Adipocyte (in vitro differentiated cells): ENCODE measurements at places on chromosomes 3 and 15.
A peak's percentile ranks its signal among the peaks of the same experiment; 100 is the strongest.

- no peak for DNase-seq
Measured at GRCh38 chr3:197204736-197205135, 93.7 kb downstream of the DLG1 start.

GRCh38 chr15:65937476-65937875, 68.2 kb downstream of the RAB11A start:
- DNase-seq, result no peak

DNA sequence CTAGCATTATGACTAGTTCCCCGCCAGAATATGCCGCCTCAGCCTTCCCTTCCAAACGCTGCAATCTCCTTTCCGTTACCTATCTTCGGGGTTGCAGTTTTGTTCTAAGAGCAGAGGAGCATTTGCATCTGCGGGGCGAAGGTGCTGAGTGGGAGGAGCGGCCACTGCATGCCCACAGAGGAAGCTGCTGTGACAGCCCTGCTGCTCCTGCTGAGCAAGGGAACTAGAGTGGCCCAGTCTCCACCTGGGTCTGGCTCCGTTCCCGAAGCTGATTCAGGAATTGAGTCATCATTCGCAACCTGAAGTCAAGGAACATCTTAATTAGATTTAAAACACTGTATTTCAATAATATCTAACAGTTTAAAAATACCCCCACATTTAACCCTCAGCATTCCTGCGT, 98.2 kb upstream of the TJP1 start:
- no peak for DNase-seq

DNA sequence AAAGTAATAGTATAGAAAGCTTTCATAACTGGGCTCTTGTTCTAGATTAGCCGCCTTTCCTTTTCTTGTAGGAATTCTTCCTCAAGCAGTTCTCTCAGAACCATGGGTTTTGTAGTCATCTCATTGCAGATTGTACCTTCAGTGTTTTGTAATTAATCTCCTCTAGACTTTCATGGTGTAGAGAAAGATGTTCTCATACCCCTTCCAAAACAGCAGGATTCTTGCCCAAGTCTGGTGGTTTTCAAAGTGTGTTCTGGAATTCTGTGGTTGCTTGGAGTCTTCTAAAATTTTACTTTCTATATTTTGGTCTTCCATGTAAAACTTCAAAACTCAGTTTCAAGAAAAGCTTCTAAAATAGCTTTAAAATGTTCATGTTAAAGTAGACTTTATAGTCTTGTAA, 293.8 kb downstream of the PTPRG start:
- peak; percentile 19 for DNase-seq

GRCh38 chr3:112634786-112635541, 6.0 kb downstream of the CCDC80 start:
- DNase-seq, result no peak

GRCh38 chr3:128210711-128211110, 57.4 kb downstream of the EEFSEC start:
- DNase-seq, result no peak

GRCh38 chr3:130582457-130583153, 65.6 kb downstream of the COL6A6 start:
- DNase-seq, result no peak

DNA sequence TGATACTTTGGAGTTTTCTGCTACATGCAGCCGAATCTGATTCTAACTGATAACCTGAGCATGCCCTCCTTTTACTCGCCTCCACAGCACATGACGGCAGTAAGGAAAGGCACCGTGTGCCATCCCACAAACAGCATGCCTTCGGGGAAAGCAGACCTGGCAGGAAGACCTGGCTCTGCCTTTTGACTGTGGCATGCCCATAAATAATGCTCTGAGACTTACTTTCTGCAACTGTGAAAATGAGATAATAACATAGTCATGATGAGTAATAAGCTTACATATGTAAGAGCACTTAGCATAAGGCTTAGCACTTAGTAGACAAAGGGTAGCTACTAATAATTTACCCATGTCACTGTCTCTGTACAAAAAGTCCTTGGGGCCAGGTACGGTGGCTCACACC, 32.9 kb downstream of the MTHFS start:
- no peak for DNase-seq

- peak; percentile 30 for DNase-seq
Measured at GRCh38 chr3:49238274-49239127, 38.5 kb downstream of the C3orf62 start.

- DNase-seq, result no peak
Measured at GRCh38 chr3:195005251-195005620, 265.7 kb downstream of the XXYLT1 start.

DNA sequence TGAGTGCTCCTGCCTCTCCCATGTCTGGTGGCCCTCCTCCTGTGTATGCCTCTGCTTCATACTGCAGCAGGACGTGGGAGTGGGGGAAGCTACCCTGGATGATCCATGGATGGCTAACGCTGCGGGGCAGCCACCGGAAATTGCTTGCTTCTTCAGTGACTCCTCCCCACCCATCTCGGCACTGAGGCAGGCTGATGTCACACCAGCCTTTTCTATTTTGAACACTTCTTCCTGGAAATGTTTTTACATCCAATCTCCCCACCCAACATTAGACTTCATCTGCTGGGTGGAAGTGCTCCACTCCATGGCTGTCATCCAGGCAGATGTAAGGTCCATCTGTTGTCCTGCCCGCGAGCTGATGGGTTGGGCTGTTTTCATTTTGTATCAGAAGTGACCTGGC, 58.9 kb upstream of the MUC13 start:
- DNase-seq, result no peak

- DNase-seq, result no peak
Measured at GRCh38 chr3:10775828-10776227, 40.2 kb upstream of the SLC6A11 start.

DNA sequence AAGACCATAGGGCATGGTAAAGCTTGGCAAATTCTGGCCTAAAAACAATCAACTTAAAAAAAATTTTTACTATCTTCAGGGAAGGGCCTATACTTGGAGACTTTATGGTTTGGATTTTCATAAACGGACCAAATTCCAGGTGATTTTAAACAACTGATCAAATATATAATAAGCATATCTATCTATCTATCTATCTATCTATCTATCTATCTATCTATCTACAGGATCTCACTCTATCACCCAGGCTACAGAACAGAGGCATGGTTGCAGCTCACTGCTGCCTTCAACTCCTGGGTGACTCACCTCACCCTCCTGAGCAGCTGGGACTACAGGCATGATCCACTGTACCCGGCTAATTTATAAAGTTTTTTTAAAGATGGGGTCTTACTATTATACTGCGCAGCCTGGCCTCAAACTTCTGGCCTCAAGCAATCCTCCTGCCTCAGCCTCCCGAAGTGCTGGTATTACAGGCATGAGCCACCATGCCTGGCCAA, 6.7 kb downstream of the SPPL2A start:
- DNase-seq, result no peak

GRCh38 chr3:101870138-101870537, 20.8 kb downstream of the NFKBIZ start:
- no peak for DNase-seq

GRCh38 chr3:99114565-99115291, 213.2 kb upstream of the DCBLD2 start:
- peak; percentile 59 for DNase-seq

- no peak for DNase-seq
Measured at GRCh38 chr15:62593681-62594399, 428.8 kb upstream of the C2CD4B start.

- DNase-seq, result no peak
Measured at GRCh38 chr3:111617406-111617805, 22.3 kb upstream of the ZBED2 start.

GRCh38 chr3:124346487-124346886, 354.6 kb upstream of the ROPN1 start:
- no peak for DNase-seq

- DNase-seq, result peak; percentile 64
Measured at GRCh38 chr3:115099986-115100571, 47.0 kb downstream of the ZBTB20 start.

DNA sequence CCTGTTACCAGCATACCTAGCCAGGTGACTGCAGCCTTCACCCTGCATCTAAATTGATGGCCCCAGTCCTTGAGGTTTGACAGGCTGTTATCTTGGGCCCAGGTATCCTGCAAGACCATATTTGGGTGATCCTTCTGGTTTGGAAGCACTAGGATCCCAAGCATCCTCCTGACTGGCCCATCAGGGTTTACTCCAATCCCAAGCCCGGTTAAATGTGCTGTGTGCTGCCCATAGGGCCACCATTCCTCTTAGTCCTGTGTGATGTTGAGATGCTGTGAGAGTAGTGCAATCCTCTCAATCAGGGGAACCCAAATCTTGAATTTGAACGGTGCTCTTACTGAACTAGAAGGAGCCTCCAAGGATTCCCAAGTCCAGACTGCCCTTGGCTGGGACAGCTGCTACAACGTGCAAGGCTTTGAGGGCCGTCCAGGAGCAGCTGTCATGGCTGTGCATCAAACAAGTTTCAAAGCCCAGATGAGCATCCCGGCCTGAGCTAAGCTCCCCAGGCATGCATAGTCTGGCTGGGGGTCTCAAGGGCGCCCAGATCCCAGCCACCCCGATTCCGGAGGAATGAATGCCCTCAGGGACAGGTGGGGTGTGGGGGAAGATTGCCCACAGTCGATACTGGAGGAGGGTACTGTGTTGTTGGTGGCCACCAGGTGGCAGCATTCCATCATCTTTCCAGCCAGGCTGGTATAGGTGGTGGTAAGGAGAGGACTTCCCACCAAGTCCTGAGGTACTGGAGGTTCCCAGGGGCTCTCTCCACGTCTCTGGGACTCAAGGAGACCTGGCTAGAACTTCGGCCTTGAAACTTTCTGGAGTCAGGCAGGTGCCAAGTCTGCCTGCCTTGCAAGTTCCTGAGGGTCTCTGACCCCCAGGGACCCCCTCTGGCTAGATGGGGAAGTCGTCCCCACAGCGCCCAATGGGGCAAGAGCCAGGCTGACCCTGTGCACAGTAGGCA, 32.6 kb downstream of the RBM5 start:
- DNase-seq, result peak; percentile 87

- DNase-seq, result peak; percentile 66
Measured at GRCh38 chr15:42056934-42057798, 36.3 kb upstream of the PLA2G4E start.

- DNase-seq, result peak; percentile 74
Measured at GRCh38 chr15:69253156-69253555, 45.6 kb upstream of the PAQR5 start.

- peak; percentile 19 for DNase-seq
Measured at GRCh38 chr3:65153850-65154512, 466.2 kb upstream of the ADAMTS9 start.

- DNase-seq, result peak; percentile 86
Measured at GRCh38 chr15:84633311-84634227, 20.5 kb downstream of the WDR73 start.

DNA sequence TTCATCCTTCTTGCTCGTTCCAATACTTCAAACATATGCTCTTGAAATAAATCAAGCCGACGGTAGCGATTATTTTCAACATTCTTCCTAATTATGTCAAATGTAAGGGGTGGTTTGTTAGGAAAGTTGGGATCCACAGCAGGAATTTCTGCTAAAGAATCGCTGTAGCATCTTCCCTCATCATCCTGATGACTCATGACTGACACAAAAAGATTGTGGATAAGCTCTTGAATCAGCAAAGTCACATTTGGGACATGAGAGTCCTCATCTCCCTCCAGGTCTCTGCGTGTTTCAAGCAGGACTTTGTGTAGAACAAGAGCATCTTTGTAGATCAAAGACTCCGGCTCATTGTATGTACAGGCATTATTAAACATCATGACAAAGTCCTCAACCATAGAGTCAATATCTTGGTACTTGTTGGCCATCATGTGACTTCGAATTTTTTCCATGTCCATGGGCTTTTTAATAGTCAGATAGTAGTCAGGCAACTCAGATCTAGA, 73.0 kb downstream of the UQCC5 start:
- DNase-seq, result no peak

DNA sequence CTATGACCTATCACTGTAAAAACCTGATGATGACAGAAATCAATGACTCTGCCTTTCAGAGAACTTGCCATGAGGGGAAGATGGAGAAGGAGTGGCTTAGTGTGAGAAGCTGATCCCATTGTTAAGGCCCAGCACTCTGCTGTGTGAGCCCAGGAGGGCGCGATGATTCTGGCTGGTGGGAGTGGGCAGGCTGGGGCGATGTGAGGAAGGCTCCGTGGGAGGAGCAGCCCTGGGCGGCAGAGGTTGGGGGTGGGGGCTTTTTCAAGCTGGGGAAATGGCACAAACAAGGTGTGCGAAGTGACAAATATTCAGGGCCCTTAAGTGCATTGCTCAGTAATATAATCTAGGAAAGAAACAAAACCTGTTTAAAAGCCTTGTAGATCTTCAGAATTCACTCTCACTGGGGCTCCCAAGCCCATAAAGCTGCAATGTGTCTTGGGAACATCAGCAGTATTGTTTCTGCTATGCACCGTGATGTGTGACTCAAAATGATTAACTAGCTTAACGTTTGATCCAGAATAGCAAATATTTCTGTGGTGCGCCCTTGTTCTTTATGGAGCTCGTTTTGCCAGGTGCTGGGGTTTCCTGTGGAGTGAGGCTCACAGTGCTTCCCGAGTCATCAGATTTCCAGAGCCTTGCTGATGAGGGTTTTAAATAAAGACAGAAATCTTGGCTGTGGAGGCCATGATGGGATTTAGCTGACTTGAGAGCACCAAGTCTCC, 141.0 kb downstream of the CHDH start:
- no peak for DNase-seq

DNA sequence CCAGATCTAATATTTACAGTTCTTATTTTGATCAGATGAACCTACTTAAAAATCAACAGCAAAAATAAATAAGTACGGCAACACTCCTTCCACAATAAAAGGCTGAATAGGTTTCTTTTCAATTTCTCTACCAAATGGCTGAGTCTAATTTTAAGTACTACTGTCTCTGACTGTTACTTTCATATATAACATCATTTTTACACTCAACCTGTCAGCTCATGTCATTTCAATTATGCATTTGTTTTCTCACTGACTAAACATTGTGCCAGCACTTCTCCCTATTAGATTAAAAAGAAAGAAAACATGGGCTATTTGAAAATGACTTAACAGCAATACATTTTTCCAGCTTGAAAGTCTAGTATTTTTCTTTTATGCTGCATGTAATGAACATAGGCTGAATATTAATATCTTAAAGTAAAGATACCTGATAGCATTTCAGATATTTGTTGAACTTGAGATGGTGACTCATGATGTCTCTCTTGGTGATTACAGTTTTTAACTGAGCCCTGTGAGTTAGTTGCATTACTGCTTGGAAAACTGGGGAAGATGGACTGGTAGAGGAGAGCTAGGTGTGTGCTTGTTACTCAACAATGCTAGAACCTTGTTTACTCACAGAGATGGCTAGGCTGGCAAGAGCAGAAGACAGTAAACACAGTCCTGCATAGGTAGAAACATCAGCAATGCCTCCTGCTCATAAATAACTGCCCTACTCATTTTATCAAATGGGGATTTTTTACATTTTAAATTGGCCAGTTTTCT, 73.9 kb downstream of the PEX5L start:
- DNase-seq, result no peak

DNA sequence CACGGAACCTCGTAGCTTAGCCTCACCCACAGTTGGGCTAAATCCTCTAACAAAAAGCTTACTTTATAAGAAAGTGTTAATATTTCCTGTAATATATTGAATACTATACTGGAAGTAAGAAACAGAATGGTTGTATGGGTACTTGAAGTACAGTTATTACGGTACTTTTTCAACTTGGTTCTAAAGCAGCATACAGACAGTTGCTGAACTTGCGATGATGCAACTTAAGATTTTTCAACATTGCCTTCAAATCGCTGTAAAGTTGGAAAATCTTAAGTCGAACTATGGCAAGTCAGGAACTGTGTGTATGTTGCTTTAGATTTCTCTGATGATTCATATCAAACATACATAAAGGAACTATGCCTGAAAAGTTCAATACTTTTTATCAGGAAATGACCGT, 204.4 kb upstream of the C2CD4B start:
- no peak for DNase-seq

GRCh38 chr3:114411811-114412803, 118.3 kb downstream of the TIGIT start:
- DNase-seq, result peak; percentile 67
